IPS DF 19.7 (cell line): ENCODE measurements at places on chromosomes 2 and 18.

DNA sequence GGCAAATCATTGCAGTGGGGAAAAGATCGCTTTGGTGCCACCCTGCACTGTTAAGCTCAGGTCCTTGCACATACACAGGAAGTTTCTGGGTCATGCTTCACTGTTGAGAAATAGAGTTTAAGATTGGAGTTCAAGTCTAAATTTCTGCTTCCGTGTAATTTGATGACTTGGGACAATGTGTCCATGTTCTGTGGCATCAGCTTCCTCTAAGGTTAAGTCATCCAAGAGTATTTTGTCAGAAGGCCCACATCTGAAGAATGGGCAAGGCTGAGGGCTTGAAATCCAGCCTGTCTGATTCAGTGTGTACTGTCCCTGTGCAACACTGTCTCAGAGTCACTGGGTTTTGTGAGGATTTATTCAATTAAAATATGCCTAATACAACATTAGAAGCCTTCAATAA, 880.7 kb downstream of the SUCLG1 start:
- no peak for DNase-seq

DNA sequence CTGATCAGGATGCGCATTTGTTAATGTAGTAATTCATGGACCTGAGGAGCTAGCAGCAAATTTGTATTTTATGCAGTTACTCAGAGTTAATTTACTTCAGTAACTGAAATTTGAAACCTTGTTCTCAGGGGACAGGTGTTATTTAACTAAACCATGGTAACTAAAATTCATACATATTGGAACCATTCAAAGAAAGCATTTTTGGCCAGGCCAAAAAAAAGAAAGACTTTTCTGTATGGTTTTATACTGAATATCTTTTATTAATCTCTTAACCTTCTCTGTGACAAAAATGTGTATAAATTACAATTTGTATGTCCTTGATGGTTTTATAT, 4.4 kb upstream of the KLHL23 start:
- DNase-seq = no peak

GRCh38 chr2:36657703-36658102, 38.8 kb upstream of the VIT start:
- no peak for DNase-seq

DNA sequence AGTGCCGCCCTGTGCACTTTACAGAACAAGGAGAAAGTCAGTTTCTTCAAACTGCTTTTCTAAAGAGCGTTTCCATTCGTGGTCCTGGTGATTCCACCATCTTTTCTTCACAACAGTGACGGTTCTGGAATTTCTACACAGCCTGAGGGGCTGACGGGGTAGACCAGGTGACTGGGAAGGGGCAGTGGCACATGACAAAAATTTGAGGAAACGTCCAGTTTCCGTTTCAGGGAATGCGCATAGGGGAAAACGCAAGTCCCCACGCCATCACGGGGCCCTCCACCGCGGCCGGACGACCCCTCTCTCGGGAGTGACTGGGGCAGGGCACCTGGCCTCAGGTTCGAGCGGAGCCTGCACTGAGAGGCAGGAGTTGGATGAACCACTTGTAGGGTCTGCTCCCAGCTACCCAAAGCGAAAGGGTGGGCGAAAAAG, 980 bp upstream of the SPTBN1 start:
- DNase-seq = no peak

DNA sequence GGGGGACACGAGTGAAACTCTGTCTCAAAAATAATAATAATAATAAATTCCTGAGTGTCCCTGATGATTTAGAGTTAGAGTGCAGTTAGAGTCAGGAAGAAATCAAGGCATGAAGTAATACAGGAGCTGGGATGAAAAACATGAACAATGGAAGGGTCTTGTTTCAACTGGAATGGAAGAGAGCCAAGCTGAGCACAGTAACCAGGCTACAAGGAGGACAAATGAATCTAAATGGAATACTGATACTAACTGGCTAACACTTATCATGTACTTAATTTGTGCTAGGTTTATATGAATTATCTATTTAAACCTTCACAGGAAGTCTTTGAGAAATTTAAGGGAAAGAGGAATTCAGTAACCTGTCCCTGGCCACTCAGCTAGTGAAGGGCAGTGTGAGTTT, 38.8 kb upstream of the PSME4 start:
- DNase-seq = no peak

GRCh38 chr2:1662606-1663180, 81.6 kb downstream of the PXDN start:
- no peak for DNase-seq

DNA sequence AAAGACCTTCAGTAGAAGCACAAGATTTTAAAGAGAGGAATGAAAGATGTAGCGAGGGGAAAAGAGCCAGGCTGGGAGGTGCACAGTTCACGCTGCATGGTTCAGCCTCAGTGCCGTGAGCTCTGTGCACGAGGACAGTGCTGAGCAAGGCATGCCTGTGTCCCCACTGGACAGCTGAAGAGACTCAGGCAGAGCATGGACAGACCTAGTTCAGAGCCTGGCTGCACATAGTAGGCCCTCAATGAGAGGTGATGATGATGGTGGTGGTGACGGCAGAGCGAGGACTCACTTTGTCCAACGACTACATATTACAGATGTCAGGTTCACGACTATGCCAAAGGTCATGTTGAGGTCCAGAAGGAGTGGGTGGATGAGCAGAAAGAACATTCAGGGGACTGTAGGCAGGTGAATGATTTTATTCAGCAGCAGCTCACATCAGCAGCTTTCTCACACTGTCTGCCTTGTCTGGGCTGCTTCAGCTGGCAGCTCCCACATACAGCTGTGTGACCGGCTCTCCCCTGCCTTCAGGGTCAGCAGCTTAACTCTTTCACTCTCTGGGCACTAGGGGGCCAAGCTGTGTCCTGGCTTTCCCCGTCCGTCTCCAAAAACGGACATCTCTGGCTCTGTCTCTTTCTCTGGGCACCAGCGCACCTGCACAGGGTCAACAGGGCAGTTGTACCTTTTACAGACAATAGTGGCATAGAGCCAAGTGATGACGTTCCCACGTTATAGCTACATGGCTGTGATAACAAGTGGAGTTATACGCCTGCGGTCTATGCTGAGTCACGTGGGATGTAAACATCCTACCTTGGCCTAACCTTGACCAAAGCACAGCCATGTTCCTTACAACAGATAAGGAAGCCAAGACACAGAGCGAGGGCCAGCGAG, 128.8 kb upstream of the MSH6 start:
- no peak for DNase-seq

- no peak for DNase-seq
Measured at GRCh38 chr2:223597076-223597475, 5.1 kb downstream of the SCG2 start.

- DNase-seq = no peak
Measured at GRCh38 chr2:85770369-85770768, 16.6 kb downstream of the ATOH8 start.

DNA sequence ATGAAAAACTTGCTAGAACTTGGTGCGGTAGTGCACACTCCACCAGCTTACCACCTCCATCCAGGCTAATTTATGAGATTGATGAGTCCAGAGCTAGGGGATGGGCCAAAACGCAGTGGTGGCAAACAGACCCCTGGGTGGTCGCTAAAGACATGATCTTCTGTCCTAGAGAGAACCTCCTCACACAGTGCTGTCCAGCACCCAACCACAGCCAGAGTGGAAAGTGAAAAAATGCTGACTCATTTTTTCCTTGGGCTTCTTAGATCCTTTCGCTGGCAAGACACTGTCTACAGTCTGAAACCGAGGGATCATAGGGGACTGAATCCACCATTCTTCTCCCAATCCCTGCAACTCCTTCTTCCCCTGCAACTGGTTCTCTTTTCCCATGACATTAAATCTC, 4.1 kb downstream of the ANTXR1 start:
- DNase-seq = no peak

- DNase-seq = no peak
Measured at GRCh38 chr2:149049142-149049541, 10.6 kb downstream of the LYPD6B start.

DNA sequence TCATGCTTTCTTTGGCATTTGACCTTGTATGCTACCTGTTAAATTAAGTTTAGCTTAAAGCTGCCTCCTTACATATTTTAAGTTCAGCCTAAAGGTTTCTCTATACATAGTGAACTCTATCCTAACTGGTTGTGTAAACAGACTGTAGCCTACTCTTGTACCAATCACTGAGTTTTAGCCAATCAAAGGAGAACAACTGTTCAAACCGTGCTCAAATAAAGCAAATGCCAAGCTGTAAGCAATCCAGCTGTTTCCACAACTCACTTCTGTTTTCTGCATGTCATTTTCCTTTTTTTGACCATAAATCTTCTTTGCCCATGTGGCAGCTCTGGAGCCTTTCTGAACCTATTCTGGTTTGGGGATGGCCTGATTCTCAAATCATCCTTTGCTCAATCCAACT, 1603.8 kb upstream of the ACVR2A start:
- DNase-seq = no peak

GRCh38 chr2:238911376-238912227, 63.7 kb downstream of the TWIST2 start:
- DNase-seq = no peak

DNA sequence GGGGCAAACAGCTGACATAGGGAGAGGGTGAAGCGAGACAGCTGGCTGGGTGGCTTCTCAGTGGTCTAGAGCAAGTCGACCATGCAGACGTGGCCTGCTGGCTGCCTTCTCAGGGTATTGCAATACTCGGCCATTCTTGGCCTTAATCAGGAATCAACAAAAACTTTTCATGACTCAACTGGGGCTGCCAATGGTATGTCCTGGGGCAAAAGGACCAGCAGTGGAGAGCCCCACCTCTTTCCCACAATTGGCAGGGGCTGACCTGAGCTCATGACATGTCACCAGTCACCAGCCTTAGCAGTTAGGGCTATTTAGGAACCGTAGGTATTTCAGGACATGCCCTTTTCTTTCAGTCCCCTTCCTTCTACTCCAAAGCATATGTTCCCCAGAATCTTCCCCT, 19.1 kb downstream of the PLA2R1 start:
- DNase-seq = no peak

GRCh38 chr2:162244541-162245031, 1.3 kb upstream of the FAP start:
- DNase-seq = no peak

GRCh38 chr2:190454795-190455194, 46.6 kb downstream of the MFSD6 start:
- no peak for DNase-seq

GRCh38 chr2:74550231-74550630, 3.5 kb downstream of the LOXL3 start:
- DNase-seq = no peak

DNA sequence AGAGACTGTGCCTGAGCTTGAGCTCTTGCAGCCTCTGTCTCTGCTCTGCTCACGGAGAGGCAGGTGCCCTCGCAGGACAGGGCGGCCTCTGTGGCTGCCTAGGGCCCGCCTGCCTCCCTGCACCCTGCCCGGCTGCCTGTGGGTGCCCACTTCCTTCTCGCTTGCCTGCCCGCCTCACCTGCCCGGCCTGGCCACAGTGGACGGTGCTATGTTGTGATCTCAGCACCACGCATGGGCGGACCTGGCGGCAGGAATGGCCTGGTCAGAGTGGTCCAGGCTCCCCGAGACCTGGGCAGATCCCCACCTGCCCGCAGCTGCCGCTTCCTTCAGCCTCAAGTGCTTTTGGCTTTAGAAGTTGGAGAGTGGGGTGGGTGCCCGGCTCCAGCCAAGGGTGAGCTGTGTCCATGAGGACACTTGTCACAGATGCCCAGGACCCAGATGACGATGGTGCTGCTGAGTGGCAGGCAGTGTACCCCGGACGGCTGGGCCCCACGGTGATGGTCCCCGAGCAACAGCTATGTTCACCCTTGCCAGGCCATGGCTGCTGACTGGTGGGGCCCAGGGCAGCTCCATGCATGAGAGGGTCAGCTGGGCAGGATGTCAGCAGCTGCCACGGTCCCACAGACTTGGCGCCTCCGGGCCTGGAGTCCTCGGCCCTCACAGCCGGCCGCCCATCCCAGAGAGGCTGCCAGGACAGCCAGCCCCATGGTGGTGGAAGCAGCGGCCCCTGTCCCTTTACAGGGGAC, 25.3 kb downstream of the RTP5 start:
- no peak for DNase-seq

- DNase-seq = peak; percentile 17
Measured at GRCh38 chr2:202965810-202966460, 48.7 kb upstream of the NBEAL1 start.

GRCh38 chr2:165793779-165794535, at the start of gene GALNT3:
TSS of gene GALNT3 (minus strand) at chr2:165794247. CDS start at chr2:165770700, 23,547 bp downstream.
- peak; percentile 59 for DNase-seq

DNA sequence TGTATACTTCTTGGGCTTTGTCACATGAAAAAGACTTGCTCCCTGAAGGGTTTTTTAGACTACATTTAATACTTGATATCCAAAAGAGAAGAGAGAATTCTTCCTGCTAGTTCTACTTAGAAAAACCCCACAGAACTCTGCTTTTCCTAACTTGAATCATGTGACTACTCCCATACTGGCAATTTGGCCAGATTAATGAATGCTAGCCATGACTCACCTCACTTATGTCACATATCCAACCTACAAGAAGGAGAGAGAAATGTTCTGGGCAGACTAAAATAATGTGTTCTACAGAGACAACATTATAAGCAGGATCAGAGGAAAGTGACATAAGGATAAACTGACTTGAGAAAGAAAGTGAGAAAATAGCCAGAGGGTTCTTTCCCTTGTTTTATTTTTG, 249.3 kb upstream of the GULP1 start:
- DNase-seq = no peak

GRCh38 chr2:233423552-233423860, 69.2 kb downstream of the DGKD start:
- no peak for DNase-seq

DNA sequence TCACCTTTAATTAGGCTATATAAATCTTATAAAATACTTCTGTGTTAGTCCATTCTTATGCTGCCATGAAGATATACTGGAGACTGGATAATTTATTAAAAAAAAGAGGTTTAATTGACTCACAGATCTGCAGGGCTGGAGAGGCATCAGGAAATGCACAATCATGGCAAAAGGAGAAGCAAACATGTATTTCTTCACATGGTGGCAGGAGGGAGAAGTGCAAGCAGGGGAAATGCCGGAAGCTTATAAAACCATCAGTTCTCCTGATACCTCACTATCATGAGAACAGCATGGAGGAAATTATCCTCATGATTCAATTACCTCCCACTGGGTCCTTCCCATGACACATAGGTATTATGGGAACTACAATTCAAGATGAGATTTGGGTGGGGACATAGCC, 504.4 kb downstream of the RIT2 start:
- no peak for DNase-seq
